ENCODE measurements at places on chromosomes 5 and 9.

DNA sequence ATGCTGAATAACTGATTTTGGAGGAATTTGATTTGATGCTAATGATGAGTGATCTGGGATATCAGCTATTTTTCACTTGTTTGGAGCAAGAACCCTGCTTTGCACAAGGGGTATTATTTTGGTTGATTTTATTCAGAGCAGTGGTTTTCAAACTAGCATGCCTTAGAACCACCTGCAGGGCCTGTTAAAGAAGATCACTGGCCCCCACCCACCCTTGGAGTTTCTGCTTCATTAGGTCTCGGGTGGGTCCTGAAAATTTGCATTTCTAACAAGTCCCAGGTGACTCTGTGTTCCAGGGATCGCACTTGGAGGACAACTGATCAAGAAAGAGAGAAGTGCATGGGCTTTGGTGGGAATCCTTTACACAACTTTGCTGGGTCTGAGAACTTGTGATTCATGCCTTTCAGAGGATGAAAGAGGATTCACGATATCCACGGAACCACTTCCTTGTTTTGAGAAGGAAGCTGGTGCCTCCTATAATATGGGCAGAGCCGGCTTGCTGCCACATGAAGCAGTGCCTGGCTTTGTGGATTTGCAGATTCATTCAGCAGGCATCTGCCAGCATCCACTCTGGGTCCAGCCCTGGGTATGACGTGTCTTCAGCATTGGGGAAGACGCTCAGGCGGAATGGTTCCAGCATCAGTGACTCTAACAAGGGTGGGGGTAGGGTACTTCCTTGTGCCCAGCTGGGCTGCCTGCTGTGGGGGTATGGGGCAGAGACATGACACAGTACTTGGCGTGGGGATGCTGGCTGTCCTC, 106.6 kb upstream of the PITX1 start:
- DNase-seq = no peak

GRCh38 chr5:146188358-146188757, 5.9 kb upstream of the LARS1 start:
- no peak for DNase-seq

DNA sequence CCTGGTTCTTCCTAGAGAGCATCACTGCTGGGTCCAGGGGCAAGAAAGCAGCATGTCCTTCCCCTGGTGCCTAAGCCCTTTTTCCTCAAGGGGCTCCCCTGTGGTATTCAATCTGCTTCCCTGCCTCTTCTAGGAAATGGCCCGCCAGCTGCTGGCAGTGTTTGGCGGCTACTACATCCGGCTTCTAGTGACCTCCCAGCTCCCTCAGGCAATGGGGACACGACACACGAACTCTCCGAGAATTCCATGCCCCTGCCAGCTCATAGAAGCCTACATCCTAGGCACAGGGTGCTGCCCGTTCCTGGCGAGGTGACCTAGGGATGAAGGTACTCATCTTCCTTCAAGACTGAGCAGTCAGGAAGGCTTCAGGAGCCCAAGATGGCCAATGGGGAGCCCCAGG, 14.6 kb downstream of the TEX53 start:
- no peak for DNase-seq

- DNase-seq = no peak
Measured at GRCh38 chr9:115845648-115846312, 307.8 kb upstream of the PAPPA start.

DNA sequence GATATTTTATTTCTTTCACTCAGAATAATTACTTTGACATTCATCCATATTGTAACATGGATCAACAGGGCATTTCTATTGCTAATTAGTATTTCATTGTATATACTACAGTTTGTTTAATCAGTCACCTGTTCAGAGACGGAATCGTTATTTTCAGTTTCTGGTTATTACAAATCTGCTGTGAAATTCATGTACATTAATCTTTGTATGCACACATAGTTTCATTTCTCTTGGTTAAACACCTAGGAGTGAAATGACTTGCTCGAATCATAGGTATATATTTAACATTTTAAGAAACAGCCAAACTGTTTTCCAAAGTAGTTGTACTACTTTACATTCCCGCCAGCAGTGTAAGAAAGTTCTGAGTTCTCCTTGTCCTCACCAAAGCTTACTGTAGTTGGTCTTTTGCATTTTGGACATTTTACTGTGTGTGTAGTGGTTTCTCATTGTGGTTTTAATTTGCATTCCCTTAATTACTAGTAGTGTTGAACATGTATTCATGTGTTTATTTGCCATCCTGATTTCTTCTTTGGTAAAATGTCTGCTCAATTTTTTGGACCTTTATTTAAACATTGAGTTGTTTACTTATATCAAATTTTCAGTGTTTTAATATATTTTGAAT, 198.2 kb downstream of the SAXO1 start:
- DNase-seq = no peak

DNA sequence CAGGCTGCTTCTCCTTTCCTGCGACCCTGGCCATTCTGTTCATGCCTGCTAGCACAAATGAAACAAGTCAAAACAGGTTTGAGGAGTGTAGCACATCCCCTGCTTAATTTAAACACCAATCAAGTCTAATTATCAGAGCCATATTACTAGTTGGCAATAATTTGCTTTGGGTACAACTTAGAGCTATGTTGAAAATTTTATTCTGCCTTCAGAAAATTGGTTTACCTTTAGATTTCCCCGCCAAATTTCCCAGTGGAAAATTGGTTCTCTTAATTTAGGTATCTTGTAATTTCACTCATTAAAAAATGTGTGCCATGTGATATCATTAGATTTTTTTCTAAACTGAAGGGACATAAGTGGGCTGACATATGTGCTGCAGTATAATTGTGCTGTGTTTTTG, 265.8 kb downstream of the MAST4 start:
- no peak for DNase-seq

DNA sequence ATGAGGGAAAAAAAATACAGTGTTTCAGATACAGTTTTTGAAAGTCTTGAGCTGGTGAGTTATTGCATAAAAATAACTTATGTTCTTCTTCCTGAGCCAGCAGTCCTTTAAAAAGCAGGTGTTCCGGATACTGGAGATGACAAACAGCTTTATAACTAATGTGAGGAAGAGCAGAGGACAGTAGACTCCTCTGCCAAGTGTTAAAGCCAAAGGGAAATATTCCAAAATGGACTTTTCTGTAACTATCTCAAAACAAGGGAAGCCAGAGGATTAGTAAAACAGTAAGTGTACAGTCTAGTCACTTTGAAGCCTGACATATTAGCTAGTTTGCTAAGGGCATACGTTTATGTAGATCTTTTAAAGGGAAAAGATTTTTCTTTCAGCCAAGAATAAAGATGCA, 11.0 kb upstream of the SNCAIP start:
- no peak for DNase-seq

GRCh38 chr5:10958728-10959127, 197.7 kb upstream of the DAP start:
- no peak for DNase-seq

DNA sequence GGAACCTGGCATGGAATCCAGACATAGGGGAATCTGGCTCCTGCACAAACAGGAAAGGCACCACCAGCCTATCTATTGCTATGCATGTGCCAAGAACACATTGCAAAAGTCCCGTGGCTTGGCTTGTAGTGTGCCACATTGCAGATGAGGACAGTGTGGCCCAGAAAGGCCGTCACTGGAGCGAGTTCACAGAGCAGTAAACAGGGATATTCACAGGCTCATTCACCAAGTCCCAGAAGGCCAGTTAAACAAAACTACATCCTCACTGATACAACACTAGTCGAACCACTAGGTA, 39.6 kb upstream of the TRIM32 start:
- no peak for DNase-seq

DNA sequence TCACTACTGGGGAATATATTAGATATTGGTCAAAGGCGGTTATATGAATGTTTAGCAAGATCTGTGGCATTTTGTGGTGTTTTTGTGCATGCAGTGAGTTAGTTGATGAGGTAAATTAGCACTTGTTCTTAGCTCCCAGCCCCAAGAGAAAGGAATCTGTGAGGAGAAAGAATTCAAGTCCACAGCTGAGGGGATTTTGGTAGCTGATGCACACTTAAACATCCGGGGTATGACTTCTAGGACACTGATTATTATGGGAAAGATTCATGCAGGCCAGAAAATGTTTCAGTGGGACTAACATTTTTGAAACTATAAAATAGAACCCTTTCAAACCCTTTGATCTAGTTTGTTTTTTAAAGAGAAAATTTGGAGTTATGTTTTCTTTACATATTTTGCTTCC, 118.2 kb upstream of the RPS23 start:
- DNase-seq = no peak

DNA sequence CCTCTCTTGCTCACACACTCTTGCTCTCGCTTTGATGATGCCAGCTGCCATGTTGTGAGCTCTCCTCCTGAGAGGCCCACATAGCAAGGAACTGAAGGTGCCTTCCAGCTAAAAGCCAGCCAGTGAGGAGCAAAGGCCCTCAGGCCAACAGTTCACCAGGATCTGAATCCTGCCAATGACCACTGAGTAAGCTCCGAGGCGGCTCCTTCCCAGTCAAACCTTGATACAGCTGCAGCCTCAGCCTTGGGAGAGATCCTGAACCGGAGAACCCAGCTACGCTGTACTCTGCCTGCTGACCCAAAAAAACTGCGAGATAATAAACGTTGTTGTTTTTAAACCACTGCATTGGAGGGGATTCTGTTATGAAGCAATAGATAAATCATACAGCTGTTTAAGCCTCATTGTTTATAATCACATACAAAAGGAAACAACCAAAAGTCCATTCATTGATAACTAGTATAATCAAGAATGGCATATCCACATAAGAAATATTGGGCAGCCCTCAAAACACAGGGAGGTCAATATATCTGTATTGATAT, 49.0 kb upstream of the IFNK start:
- DNase-seq = no peak

GRCh38 chr9:113807173-113808061, 68.7 kb upstream of the ZNF618 start:
- DNase-seq = peak; percentile 73

DNA sequence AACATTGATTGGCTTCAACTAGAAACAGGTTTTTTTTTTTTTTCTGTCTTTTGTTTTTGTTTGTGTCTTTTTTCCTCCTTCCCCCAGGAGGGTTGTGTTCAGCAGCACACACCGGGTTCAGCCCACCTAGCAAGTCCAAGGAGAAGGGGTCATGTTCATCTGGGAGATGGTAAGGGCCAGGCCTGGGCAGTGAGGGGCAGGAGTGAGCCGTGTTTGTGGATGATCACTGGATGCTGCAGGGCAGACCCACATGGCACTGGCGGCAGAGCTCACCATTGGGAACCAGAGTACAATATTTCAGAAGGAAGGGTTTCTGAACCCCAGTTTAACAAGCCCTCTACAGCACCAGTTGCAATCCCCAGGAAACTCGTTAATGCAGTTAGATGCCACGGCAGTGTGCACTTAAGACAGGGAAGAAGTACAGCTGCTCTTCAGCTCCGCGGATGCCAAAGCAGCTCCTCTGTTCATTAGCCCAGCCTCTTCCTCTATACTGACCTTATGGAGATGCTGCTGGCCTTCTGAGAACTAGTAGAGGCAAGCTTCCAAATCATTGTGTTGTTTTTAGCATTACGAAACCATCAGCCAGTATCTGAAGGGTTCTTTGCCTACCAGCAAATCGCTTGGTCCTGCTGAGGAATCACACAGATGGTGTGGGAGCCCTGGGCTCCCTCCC, 508.2 kb upstream of the WWC1 start:
- DNase-seq = no peak

GRCh38 chr5:159978358-159978757, 30.6 kb upstream of the TTC1 start:
- no peak for DNase-seq

DNA sequence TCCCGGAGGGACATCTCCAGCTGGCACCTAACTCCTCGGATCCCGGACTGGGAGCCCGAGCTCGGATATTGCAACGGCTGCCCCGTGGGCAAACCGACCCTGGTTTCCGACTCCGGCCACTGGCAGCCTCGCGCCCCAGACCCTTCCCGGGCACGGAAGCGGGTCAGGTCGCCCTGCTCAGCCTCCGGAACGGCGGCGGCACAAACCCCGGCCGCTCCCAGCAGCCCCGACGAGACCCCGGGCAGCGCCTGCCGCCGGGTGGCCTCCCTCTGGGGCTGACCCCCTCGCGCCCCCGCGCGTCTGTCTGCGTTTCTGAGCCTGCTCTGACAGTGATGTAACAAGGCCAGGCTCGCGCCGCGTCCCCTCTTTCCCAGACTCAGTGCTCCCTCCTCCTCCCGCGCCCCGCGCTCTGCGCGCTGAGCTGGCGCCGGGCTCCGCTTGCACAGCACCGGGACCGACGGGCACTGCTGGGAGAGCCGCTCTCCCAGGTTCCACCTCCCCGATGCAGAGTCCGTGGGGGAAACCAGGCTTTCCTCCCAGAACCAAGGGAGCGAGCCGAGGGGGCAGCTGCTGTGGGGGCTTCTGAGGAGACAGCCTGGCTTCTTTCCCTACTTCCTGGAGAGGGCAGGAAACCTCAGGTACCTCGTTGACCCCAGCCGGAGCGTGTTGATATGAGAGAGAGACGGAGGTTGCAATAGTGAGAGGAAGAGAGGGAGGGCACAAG, at the start of gene TMEM215:
TMEM215 (plus strand) TSS at position 373 of the 724 bp plus-strand sequence. CDS start 644 bp downstream, outside the sequence.
- DNase-seq = no peak

GRCh38 chr5:61582205-61582820, 250.3 kb downstream of the ZSWIM6 start:
- no peak for DNase-seq

DNA sequence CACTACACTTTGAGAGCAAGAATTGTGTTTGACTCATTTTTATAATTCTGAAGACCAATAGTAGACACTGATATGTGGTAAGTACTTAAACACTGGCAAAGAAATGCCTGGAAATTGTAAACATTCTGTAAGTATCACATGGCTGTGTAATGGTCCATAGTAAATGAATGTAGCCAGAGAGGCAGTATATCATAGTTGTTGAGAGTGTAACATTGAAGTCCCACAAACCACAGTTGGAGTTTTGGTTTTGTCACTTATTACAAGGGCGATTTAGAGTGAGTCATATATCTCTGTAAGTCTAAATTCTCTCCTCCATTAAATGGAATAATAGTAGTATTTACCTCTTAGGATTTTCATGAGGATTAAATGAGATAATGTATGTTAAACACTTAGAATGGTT, 181.1 kb upstream of the MEF2C start:
- DNase-seq = no peak

DNA sequence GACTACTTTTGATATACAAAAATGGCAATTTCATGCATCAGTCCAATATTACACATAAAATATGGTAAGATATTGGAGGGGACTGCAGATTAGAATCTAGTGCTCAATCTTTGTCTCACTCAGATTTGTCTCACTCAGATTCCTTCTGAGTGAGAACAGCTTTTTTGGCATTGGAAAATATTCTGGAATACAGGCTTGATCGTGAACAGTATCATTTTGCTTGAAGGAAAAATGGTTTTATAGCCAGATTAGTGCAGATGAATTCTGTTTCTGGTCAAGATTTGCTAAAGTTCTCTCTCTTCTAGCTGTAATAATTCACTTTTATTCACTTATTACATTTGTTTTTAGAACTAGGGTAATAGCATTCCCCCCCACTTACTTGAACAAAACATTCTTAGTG, 51.2 kb downstream of the MAN2A1 start:
- no peak for DNase-seq

- peak; percentile 82 for DNase-seq
Measured at GRCh38 chr5:170278611-170279458, 18.7 kb downstream of the LCP2 start.

DNA sequence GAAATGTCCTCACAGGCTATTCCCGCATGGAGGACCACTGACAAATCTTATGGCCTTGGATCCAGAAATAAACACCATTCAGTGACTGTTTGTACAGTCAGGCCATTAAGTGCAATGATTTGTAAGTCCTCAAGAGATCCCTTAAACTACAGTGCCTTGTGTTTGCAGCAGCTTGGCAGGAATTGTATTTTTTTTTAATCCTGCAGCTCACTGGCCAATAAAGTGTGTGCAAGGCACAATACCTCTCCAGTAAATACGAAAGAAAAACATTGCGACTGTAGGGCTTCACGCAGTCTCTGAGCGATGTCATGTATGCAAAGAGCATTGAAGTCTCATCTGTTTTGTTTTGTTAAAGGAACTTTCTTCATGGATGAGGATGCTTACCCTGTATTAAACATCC, 74.2 kb upstream of the TUSC1 start:
- DNase-seq = no peak
